ENCODE measurements at places on chromosomes 6 and 20.

- no peak for DNase-seq
Observed at GRCh38 chr6:154197196-154197860, 158.3 kb downstream of the OPRM1 start.

DNA sequence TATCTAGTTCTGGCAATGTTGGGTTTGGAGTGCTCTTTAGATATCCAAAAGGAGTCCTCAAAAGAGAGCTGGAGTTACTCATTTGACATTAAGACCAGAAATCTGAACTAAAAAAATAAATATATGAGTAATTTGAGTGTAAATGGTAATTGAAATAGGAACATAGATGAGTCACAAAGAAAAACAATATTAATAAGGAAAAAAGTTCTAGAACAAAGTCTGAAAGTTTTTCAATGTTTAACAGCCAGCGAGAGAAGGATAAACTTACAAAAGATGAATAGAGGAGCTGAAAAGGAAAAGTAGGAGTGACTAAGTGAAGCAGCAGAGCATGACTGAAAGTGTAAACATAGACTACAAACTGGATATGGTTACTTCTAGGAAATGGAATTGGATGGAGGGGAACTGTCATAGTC is 46.8 kb downstream of the EPM2A start:
- DNase-seq = no peak

GRCh38 chr6:41756354-41756753 is 9.2 kb upstream of the PGC start:
- no peak for DNase-seq

DNA sequence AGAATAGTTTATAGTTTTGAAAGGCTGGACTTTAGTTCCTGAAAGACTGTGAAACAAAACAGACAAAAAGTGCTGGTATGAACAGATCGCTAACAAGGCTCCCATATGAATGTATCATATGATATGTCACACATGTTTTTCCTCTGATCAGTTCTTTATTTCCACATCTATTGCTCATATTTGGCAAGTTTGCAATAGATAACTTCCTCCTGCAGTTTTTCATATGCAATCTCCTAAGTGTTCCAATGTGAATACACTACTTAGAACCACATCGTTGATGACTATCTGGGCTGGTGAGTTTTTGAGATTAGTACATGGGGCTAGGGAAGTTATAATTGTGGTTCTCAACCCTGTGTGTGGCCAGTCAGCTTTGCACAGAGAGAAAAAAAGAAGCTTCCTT is 23.1 kb downstream of the CRYBG1 start:
- DNase-seq = no peak

- no peak for DNase-seq
Observed at GRCh38 chr6:149581349-149581748, 15.2 kb downstream of the GINM1 start.

- DNase-seq = no peak
Observed at GRCh38 chr6:104182811-104183210, 676.9 kb downstream of the HACE1 start.

GRCh38 chr6:166104107-166104506 is 63.5 kb downstream of the TBXT start:
- DNase-seq = no peak
